ENCODE measurements at places on chromosomes 5 and 9.
A peak's percentile ranks its signal among the peaks of the same experiment; 100 is the strongest.

DNA sequence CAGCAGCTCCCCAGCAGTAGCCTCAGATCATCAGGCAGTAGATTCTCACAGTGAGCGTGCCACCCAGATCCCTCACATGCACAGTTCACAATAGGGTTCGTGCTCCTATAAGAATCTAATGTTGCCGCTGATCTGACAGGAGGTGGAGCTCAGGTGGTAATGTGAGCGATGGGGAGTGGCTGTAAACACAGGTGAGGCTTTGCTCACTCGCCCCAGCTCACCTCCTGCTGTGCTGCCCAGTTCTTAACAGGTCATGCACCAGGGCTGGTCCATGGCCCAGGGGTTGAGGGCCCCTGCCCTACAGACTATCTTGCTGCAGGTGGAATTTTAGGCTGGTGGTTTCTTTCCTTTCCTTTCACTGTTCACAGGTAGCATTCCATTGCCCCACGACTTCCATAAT lies 100.2 kb downstream of the MRPL36 start:
- DNase-seq: no peak

GRCh38 chr5:124801551-124801950 lies 55.1 kb upstream of the ZNF608 start:
- DNase-seq: no peak

DNA sequence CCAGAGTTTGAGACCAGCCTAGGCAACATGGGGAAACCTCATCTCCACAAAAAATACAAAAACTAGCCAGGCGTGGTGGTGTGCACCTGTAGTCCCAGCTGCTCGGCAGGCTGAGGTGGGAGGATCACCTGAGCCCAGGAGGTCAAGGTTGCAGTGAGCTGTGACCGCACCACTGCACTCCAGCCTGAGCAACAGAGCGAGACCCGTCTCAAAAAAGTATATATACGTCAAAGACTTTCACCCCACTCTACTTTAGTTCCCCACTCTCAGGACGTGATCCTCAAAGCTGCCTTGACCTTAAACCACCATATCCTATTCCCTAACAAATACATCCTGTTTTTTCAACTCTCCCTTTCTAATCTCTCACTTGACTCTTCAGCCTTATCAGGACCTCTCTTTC lies 41.0 kb downstream of the PCDHGC5 start:
- no peak for DNase-seq

GRCh38 chr5:74334762-74335384 lies 305.7 kb downstream of the ENC1 start:
- DNase-seq: no peak

DNA sequence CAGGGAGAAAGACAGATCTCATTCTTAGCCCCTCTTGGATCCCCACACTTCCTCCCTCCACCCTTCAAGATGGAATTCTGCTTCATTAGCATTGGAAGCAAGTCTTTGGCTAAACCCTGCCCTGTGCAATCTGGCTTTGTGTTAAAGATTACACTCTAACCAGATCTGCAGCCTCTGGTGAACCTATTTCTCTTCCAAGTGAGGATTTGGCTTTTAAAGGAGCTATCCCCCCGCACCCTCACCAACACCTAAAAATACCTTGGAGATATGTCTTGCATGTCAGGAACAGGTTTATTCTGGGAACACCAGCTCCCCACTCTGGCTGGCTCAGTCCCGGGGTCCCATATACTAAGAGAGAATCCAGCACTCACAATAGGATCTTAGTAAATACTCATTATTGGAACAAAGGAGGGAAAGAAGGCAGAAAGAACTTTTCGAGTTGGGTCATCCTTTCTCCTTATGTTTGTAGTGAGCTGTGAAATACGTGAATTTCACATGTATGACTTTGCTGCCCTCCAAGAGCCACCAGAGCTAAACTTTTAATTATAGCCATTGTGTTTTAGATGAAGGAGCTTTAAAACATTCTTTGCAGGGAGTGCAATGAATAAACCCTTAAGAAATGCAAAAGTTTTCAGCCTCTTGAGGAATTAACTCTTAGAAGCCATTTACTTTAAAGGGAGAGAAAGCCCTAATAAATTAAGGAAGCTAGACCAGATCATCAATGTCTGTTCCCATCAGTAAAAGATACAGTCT lies 53.7 kb upstream of the HRH2 start:
- DNase-seq: no peak

GRCh38 chr9:136618580-136619547 lies 43.9 kb upstream of the EGFL7 start:
- DNase-seq: no peak

DNA sequence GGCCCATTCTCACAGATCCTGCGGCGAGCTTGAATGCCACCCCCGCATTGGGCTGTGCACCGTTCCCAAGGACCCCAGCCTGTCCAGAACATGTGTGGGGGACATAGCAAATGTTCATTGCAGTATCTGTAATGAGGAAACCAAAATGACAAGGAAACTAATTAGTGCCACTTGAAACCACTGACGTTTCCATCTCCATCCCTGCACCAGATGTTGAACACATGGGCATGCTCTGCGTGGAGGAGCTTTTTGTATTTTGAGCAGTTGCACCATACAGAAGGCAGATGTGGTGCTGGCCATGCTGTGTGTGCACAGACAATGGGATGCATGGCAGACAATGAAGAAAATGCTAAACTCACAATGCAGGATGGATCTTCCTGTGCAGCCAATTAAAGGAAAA lies 437.7 kb downstream of the SEMA5A start:
- no peak for DNase-seq

DNA sequence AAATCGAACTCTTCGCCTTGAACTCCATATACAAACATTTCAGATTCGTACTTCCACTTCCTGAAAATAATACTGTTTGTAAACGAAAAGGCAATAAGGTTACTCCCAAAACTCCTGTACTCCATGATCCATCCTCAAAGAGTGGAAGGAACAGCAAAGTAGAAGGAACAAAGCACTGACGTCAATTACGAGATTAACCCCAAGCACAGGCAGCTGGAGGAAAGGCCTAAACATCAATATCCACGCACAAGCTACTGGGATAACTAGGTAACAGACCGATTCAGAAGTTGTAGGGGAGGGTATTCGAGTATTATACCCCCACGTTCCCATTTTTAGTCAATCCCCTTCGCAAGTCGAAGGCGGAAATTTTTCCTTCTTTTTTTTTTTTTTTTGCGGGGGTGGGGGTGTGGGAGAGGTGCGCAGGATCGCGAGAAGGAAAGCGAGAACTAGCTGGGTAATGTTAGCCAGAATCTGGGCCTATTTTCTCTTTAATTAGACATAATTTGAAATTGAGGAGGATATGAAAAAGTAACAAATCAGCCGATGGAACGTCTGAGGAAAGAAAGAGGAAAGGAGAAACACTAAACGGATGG lies 909 bp downstream of the AFF4 start:
- peak; percentile 35 for DNase-seq

DNA sequence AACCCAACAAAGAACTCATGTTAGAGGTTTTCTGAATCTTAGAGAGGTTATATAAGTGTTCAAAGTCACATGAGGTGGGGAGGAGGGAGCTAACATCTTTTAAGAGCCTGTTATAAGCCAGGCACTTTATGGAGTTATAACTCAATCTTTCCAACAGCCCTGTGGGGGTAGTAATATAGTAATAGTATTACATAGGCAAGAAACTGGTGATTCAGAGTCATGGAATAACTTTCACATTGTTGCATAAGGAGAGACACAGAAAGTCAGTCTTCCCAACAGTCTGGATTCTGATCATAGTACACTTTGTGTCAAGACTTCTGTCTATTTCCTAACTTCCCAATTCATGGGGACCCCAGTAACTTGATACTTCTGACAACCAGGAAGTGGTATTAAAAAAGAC lies 89.2 kb downstream of the ACER2 start:
- DNase-seq: no peak

GRCh38 chr9:134220311-134220710 lies 55.9 kb upstream of the RNU6ATAC start:
- no peak for DNase-seq

GRCh38 chr9:24624481-24624880 lies 78.8 kb upstream of the IZUMO3 start:
- no peak for DNase-seq

- DNase-seq: no peak
Observed at GRCh38 chr5:3217114-3217513, 378.5 kb upstream of the IRX1 start.

DNA sequence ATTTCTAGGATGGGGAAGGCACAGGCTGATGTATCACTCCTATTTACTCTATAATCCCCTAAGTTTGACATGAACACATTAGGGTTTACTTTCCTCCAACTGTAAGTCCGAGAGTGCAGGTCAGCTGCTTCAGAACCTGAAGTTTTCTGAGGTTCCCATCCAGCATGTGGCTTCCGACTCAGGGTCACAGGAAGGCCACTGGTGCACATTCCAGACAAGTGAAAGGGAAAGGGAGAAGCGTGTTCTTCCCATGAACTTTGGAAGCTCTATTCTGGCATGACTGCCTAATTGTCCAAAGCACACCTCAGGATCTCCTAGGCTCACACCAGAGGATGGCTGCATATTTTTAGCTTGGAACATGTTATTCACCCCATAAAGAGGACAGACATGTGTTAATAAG lies 602.6 kb downstream of the SEMA5A start:
- no peak for DNase-seq

- no peak for DNase-seq
Observed at GRCh38 chr5:17738446-17738845, 104.2 kb downstream of the TAF11L14 start.
